GF-D8 (cell line): ENCODE measurements at places on chromosomes 7 and 10.

- DNase-seq = peak; percentile 34
Observed at GRCh38 chr10:26844396-26844975, 16.3 kb downstream of the ABI1 start.

DNA sequence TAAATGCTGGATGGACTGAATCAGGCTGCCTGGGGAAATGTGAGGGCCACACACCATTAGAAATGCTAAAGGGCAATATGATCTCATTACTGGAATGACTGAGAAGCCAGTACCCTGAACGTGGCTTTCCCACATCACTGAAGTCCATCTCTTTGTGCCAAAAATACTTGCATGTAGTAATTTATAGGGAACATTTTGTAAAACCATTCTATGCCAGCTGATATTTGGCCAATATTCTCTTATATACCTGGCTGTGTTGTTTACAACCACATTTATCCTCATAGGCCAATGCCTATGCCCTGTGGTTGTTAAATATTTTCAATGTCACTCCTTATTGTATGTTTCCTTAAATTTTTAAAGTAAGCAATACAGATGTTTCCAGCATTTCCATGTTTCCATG, 111.6 kb downstream of the C10orf90 start:
- no peak for DNase-seq

DNA sequence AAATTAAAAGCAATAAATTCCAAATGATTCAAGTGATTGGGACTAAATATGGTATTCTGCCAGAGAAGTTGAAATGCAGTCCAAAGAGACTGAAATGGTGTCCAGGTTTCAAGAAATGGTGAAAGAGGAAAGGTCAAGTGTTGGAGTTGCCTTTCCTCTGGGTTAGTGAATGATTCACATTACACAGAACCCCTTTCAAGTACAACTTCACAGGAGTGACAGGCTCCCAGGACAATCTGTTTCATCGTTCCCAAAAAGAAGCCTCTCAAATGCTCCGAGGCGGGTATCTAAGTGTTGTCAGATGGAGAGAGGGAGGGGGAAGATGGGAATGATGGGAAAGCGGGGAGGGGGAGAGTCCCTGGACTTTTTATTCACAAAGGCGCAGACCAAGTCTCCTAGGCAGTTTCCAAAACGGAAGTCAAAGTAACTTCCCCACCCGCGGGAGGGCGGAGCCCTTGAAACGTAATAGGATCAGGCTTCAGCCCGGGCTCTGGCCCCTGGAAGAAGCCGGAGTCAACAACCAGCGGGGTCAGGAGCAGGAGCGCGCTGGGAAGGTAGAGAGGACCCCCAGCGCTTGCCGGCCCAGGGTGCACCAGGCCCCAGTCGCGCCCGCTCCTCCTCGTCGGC, 754 bp downstream of the SLC25A13 start:
- DNase-seq = peak; percentile 78

- no peak for DNase-seq
Observed at GRCh38 chr7:35019179-35019729, 18.0 kb downstream of the DPY19L1 start.

GRCh38 chr10:28881171-28881882, 204.0 kb downstream of the BAMBI start:
- DNase-seq = no peak

- DNase-seq = no peak
Observed at GRCh38 chr7:79091661-79092060, 361.8 kb downstream of the MAGI2 start.

DNA sequence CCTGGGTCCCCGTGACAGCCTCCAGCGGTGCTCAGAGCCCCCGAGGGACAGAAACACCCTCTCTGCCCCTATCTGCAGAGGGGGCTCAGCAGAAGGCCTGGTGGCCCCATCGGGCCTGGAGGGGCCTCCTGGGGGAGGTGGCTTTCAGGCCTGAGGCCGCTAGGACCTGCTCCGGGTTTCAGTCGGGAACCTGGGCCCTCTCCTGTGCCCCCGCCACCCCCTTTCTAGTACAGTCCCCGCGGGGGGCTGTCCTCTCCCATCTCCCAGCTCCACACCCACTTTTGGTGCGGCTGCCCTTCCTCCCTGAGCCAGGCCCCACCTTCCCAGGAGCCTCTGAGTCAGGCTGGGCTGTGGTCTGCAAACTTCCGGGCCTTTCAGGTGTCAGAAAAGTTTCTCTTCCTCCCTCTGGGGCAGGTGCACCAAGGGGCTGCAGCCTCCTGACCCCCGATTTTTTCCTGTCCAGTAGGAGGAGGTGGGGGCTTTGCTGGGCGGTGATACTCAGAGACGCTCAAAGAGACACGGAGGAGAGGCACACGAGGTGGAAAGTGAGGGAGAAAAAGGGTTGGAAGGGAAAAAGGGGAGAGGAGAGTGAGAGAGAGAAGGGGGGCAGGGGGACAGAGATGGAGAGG, 692 bp downstream of the CARD11 start:
- no peak for DNase-seq

DNA sequence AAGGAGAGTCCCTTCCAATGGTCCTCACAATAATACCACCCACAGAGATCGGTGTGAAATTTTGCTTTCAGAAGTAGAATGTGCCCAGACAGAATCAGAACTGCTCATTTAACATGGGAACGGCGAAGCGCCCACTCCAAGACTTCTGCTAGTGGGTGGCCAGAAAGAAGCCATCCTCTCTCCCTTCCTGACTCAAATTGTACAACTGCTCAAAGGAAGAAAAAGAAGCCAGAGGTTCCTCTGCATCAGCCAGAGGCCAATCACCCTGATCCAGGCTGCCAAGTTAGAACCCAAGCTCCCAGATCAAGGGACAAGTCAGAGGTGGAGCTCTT, 23.3 kb downstream of the NUDCD3 start:
- no peak for DNase-seq

DNA sequence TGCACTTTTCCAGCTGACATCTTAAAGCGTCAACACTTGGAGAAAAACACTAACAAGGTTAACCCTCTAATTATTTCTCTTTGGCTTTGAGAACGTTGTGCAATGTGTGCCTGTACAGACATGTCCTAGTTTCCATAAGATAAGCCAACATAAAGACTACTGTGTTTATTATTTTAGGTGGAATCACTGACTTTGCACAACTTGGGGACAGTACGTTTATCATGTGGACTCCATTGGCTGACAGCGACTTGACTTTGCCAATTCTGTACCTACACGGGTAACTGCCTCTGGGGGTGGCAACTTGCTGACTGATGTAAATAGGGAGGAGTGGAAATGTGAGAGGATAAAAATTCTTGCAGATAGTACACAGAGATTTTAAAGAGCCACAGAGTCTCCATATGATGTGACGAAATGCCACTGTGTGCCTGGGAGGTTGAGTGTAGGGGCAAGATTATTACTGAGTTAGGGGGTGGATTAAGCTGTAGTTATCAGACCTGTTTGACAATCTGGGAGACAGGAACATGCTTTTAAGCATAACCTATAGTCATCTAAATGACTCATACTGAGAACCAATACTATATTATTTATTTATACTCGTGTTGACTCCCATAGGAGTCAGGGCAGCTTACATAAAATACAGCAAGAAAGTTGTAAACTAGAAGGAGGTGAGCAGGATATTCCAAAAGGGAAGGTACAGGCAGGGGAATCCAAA, 21.0 kb downstream of the SLC13A4 start:
- no peak for DNase-seq

- no peak for DNase-seq
Observed at GRCh38 chr7:156219307-156220077, 407.2 kb upstream of the SHH start.

DNA sequence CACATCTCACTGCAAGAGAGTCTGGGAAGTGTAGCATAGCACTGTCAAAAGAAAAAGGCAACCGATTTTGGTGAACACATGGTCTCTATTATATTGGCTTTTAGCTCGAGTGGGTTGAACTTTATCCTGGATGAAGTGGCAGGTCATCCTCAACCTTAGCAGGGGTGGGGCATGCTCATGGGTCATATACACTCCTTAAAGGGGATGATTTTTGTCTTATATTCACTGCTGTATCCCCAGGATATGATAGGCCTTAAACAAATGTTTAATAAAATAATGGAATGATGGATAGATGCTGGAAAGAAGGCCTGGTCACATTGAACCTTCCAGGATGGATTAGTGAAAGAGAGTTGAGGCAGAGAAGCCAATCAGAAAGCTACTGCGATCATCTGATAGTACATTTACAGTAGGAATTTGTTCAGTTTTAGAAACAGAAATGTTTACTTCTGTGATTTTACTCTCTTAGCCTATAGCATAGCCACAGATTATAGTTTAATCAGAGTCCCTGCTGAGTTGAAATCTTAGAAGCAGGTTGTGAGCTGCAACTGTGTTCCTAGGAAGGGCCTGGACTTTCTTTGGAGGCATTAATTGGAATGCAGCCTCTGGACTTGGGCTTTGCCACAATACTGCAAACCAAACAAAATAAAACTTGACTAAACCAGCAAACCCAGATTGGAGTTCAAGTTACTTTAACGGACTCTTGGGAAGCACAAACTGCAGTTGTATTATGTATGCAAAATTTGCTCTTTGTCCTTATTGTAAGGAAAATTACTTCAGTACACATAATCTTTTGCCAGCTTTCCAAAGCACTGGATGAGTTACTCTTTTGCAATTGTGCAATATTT, 138.3 kb downstream of the BMPER start:
- no peak for DNase-seq

GRCh38 chr7:101172005-101172853, 6.9 kb upstream of the VGF start:
- no peak for DNase-seq

DNA sequence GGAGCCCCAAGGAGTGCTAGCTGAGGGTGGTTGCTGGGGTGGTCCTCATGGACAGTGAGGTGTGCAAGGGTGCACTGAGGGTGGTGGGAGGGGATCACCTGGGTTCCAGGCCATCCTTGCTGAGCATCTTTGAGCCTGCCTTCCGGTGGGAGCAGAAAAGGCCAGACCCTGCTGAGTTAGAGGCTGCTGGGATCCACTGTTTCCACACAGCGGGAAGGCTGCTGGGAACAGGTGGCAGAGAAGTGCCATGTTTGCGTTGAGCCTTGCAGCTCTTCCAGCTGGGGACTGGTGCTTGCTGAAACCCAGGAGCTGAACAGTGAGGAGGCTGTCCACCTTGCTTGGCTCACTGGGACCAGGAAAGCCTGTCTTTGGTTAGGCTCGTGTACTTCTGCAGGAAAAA, 34.9 kb downstream of the PRF1 start:
- no peak for DNase-seq

- DNase-seq = no peak
Observed at GRCh38 chr7:42476255-42476654, 239.2 kb upstream of the GLI3 start.
